Stimulated activated CD4-positive, alpha-beta T cell treated with anti-CD3 and anti-CD28 coated beads, TNF-alpha, amount 100 ng/mL, for 1 hour (primary cell): ENCODE measurements at places on chromosomes 7 and 10.

DNA sequence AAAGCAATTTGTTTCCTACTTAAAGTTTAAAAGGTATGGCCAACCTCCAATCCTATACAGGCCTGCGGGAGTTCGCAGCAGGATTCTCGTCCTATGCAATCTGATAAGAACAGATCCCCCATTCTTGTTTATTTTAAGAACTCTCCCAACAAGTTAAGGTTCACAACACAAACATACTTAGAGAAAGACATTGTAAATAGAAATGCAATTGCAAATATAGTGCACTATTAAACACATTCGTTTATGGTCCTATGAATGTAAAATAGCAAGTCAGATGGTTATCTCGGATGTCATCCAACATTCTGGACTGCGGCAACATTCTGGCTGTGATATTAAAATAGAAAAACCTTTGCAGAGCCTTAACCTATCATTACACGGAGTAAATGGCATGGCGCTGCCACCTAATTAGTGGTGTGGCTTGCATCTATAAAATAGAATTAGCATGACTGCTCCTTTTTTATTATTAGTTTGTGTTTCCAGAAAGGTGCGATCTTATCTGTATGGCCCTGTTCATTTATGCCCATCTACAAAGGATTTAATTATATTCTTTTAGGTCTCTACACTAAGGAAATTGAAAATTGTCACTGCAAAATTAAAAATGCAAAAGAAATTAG, 37.0 kb downstream of the BEND7 start:
- DNase-seq, result no peak

GRCh38 chr10:70381471-70382421, 679 bp downstream of the LRRC20 start:
- DNase-seq, result no peak

- DNase-seq, result peak; percentile 50
Observed at GRCh38 chr7:36986948-36987724, 262.8 kb upstream of the AOAH start.

GRCh38 chr10:95500097-95500496, 61.1 kb downstream of the SORBS1 start:
- DNase-seq, result no peak

DNA sequence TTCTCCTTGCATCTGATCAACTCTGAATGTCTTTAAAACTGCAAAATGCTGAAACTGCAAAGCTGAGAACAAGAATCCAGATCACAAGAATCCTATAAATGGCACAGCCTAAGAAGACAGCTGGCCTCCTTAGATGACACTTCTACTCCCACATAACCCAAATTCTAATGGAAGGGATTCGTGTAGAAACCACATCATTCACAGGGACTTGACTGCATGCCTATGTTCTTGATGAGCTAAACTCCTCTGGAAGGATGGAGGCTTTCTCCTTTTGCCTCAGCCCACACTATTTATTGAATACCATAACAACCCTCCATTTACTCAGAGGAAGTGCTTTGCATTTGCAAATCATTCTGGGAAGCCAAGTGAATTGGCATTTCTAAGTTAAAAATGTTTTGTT, 252.5 kb upstream of the VWC2 start:
- no peak for DNase-seq
